ENCODE measurements at places on chromosomes 4 and X.

GRCh38 chr4:87031920-87032319 lies 97.1 kb downstream of the AFF1 start:
- DNase-seq: no peak

GRCh38 chr4:8110071-8110986 lies 48.3 kb downstream of the ABLIM2 start:
- no peak for DNase-seq

- no peak for DNase-seq
Observed at GRCh38 chr4:119035951-119036737, 99.5 kb upstream of the MYOZ2 start.

DNA sequence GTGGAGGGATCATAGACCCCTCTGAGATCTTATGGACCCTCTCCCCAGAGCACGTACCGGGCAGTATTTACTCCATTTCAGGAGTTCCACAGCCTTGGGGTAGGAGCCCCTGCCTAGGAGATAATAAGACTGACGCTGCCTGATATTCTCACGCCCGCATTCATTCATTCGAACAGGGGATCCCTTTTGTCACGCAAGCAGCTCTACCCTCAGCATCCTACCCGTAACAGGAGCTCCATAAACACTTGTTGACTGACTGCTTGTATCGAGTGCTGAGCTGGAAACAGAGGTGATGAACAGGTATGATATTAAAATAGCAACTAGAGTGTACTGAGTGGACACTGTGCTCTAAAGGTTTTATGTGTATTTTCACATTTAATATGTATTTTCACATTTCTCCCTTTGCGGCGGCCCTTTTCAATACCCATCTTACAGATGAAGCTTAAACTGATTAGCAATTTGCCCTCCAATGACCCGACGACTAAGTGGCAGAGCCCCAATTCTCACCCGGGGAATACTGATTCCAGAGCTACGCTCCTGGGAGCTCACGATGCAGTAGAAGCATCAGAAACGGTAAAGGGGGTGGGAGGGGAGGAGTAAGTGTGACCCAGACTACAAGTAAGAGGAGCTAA lies 888 bp downstream of the RAB28 start:
- DNase-seq: no peak

GRCh38 chrX:136598631-136599030 lies 49.3 kb upstream of the CD40LG start:
- no peak for DNase-seq

DNA sequence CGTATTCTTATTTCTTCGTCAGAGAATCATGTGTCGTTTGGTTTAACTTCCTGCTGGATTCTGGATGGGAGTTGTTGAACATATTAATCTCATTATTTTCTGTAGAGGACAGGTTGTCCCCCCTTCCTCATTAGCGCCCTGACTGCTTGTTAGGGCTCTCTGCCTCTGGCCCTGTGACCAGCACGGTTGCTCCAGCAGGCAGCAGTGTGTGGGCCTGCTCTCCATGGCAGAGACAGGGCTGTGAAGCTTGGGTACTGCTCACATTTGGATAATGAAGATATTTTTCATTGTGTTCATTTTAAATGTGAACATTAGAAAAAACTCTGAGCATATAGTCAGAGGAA lies 102.7 kb downstream of the KLHL8 start:
- no peak for DNase-seq

DNA sequence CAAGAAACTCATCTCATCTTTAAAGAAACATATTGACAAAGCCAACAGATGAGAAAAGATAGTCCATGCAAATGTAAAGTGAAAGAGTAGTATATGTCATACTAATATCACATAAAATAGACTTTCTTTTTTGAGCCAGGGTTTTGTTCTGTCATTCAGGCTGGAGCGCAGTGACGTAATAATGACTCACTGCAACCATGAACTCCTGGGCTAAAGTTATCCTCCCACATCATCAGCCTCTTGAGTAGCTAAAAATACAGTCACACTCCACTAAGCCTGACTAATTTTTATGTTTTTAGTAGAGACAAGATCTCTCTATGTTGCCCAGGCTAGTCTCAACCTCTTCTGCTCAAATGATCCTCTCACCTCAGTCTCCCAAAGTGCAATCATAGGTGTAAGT lies 51.8 kb upstream of the TRAM1L1 start:
- no peak for DNase-seq

DNA sequence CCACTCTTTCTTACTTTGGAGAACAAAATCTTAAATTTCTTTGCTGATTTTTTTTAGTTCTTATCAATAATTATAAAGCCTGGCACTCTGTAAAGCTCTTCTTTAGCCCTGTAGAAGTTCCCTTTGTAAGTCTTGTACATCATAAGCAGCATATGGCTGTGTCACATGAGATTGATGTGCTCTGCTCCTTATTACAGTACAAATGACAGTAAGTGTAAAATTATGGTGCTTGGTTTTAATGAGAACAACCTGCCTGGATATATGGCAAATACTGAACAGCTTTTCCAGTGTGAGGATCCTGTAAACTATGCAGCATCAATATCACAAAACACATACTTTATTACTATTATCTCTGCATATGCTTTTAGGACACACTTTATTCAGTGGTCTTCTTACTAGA lies 145.9 kb upstream of the GNPDA2 start:
- DNase-seq: no peak

DNA sequence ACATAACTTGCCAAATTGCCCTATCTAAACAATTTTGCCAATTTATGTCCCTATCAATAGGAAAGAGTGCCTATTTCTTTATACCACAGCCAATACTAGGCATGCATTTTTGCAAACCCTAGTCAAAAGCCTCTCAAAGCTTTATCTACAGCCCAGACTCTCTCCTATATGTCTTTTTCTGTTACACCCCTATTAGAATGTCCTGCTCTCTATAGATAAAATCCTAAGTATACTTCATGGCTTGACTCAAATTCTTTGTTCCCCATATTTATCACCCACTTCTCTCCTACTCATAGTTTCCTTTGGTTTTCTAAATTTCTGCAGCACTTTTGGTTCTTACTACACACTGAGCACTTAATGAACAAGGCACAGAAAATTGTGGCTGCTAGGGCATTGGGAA lies 38.0 kb downstream of the NUP62CL start:
- no peak for DNase-seq

DNA sequence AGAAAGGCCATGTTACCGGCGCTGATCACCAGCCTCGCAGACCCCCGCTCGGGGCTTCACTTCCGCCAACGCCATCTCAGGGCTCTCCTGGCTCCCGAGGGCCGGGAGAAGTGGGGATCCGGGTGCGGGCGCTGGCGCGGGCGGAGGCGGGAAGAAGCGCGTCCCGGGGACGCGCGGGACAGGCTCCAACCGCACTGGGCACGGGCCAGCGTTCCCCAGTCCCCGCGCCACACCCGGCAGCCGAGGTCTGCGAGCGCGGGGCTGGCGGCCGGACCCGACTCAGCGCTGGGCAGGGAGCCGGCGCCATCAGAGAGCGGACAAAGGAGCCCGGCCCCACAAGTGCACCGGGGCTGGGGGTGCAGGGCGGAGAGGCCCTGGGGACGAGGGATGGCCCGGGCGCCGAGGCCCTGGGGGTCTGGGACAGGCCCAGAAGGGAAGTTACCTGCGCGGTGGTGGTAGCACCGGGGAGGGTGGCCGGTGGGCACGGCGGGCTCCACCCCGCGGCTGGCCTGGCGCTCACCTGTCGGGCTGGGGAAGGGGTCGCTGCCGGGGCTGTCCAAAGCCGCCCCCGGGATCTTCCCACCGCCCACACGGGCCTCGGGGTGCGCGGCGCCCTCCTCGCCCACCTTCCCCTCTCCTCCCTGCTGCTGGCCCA lies 449 bp downstream of the CTPS2 start:
- DNase-seq: no peak

DNA sequence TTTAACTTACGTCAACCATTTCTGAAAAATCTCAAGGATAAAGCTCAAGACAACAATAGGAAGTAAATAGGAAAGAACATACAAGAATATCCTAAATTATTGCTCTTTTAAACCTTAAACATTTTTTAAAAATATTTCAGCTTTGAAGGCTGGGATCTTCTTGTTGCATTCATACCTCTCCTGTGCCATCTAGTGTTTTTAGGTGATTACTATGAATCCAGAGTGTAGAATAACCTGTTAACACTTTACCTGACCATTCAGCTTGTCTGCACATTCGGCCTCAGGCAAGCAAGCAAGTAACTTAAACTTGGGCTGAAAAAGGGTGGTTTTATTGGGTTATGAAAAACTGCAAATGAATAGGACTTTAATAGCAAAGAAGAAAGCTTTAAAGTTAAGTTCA lies 507.8 kb upstream of the INTU start:
- no peak for DNase-seq

GRCh38 chr4:1382776-1383727 lies 23.2 kb downstream of the NKX1-1 start:
- DNase-seq: no peak

DNA sequence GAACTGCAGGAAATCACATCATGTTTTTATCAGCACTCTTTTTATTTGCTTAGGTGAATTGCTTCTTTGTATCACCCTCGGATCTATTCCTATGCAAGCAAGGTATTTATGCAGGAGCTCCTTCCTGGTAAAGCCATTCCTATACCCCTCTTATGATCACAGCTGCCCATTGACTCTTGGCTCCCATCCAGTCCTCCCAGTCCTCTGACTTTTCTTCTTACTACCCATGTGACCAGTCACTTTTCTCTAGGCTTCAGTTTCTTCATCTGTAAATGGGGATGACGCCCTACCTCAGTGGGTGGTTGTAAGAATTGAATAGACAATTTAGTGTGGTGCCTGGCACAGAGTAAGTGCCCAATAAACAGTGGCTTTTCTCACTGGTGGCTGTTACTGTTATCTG lies 144.9 kb downstream of the FHIP1A start:
- DNase-seq: no peak

DNA sequence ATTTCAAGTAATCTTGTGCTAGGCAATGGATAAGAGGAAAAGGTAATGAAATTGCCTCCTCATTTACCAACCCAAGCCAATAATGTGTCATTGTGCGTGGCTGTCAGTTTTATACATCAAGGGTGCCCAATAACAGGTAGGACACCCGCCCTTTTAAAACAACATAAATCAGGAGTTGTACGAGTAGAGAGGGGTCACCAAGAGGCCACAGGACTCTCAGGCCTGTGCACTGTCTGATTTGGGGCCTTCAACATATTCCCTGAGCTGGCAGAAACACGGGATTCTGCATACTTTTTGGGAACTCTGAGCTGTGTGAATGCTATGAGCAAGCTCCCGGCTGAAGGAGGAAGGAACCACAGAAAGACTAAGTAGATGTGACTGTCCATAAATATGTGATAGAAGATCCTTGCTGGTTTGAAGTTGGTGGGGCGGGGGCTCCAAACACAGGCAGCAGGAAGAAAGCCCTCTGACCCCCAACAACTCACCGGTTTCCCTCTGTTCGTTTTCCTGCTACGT lies 82.7 kb upstream of the MAML3 start:
- no peak for DNase-seq

GRCh38 chr4:148273501-148273986 lies 168.7 kb downstream of the NR3C2 start:
- no peak for DNase-seq

DNA sequence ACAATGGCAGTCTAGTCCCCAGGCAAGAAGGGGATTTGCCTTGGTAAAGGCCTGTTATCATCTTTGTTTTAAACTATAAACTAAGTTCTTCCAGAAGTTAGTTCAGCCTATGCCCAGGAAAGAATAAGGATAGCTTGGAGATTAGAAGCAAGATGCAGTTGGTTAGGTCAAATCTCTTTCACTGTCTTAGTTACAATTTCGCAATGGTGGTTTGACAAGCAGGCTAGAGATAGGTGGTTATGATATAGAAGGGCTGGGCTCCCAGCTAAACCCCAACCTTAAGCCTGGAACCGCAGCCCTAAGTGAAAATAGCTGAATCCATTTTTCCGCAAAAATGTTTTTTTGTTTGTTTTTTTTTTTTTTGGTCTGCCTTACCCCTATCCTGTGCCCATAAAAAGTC lies 41.8 kb upstream of the NEIL3 start:
- DNase-seq: no peak

- DNase-seq: no peak
Observed at GRCh38 chr4:112585977-112586736, 50.6 kb downstream of the ZGRF1 start.

- no peak for DNase-seq
Observed at GRCh38 chr4:85703096-85703495, 228.1 kb downstream of the ARHGAP24 start.

DNA sequence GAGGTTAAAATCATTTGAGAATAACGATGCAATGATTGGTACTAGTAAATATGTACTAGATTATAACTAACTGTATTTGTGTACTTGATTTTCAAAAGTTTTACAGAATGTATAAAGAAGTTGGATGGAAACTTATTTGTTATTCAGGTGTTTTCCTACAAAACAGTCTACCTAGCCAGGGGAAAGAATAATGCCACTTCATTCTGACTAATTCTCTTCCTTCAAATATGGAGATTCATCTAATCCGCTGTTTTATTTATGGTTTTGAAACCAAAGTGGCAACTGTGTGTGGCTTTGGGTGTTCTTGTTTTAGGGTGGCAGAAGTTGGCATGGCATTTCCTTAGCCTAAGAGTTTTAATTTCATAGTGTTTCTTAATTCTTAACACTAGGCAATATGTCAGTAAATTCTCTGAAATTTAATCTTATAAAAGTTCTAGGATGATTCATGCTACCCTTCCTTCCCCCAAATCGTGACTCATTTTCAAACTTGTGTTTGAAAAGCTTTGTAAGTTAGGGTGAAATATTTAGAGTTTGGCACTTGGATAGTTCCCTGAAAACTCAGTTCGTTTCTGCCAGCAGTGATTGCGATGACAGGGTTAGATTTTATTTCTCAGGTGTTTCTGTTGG lies 62.6 kb downstream of the DCLK2 start:
- DNase-seq: no peak

DNA sequence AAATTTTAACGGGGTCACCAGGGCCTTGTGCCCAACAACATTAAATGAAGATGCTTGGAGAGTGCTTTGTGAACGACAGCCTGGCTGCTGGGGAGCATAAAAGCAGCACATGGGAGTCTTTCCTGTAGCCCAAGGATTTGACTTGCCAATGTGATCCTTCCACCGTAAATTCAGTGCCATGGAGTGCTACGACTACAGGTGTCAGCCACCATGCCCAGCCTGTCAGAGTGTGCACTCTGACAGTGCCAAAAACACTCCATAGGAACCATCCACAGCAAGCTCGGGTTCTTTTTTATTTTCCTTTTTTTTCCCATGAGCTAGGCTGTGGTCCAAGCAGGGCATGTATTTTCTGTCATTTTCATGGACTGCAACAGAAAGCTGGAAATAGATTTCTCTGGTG lies 156.9 kb downstream of the NLGN4X start:
- no peak for DNase-seq
